ENCODE measurements at places on chromosomes 1 and 21. TPM values are rescaled to one million over a fixed set of nuclear protein-coding genes. Genes with fewer than 3 reads are reported as not detected.

SHISA4 gene
- total RNA-seq: 23.2 TPM

TFF2 gene
- total RNA-seq: not detected

SLC27A3 gene
- 4.8 TPM for total RNA-seq

HTR6 gene
- not detected for total RNA-seq

OLIG2 gene
- total RNA-seq: not detected

SIKE1 gene
- 62.7 TPM for total RNA-seq

LCA5L gene
- 3.0 TPM for total RNA-seq

ADORA3 gene
- not detected for total RNA-seq

PADI1 gene
- total RNA-seq: 0.18 TPM

NBPF4 gene
- not detected for total RNA-seq

PLEKHN1 gene
- 1.8 TPM for total RNA-seq

HSF2BP gene
- total RNA-seq: 3.6 TPM

CELA2A gene
- total RNA-seq: not detected

C21orf91 gene
- total RNA-seq: 5.8 TPM

ZNF648 gene
- not detected for total RNA-seq

ADCY10 gene
- total RNA-seq: 0.05 TPM

APCS gene
- total RNA-seq: not detected

DMRTA2 gene
- total RNA-seq: 0.05 TPM

GBP3 gene
- 49.6 TPM for total RNA-seq

AMY1C gene
- total RNA-seq: not detected

CRYBG2 gene
- total RNA-seq: not detected

RGS13 gene
- not detected for total RNA-seq

EFCAB7 gene
- total RNA-seq: 8.6 TPM

Measured in smooth muscle cell of the umbilical artery (primary cell).